ENCODE measurements at places on chromosomes 12 and 14. TPM values are rescaled to one million over a fixed set of nuclear protein-coding genes. Genes with fewer than 3 reads are reported as not detected.
A peak's percentile ranks its signal among the peaks of the same experiment; 100 is the strongest.

Gene FGF23
- not detected for total RNA-seq

Gene LRRC9
- not detected for total RNA-seq

Gene TPPP2
- 1.3 TPM for total RNA-seq

GRCh38 chr12:121550974-121551634 is 29.7 kb downstream of the KDM2B start:
- H3K27ac ChIP-seq = no peak overlapping the region
- no peaks in the 10 kb centered on the region for H3K27me3 ChIP-seq
- no peak overlapping the region for H3K4me3 ChIP-seq

DNA sequence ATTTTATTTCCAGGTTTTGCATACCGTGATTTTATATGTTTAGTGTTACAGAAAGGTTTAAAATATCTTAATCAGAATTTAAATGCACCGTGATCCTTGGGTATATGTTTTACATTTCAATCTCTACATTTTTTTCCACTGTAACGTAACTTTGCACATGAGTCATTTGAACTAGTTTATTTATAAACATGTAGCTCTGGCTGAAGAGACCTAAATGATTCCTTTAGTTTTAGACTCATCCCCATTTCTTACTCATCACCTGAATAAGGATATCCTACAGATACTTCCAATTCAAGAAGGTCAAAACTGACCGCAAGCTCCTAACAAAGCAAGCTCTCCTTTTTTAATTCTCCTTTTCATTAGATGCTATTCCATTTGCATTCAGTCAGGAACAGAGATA is 42.7 kb upstream of the SLC6A15 start:
- H3K4me1 ChIP-seq = no peaks in the 10 kb centered on the region
- H3K27ac ChIP-seq = no peak overlapping the region
- no peak for DNase-seq
- no peaks in the 10 kb centered on the region for H3K36me3 ChIP-seq

DNA sequence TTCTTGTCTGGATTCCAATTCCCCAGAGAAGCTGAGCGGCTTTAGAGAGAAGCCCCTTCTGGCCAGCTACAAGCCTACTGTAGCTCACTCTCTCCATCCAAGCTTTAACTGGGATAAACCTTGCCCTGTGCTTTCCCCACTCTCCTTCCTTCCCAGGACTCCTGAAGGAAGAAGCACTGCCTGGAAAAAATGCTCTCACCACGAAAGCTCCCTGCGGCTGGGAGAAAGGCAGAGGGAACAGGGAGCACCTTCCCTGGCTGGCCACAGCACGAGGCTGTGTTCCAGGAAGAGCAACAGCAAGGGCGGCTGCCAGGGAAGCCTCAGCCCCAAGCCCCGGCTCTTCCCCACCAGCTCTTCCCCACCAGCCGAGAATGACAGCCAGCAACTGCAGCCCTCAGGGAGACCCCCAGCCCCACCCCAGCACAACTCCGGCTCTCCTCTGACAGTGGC is 40.8 kb upstream of the PNMA1 start:
- H3K27me3 ChIP-seq = no peaks in the 10 kb centered on the region
- H3K4me1 ChIP-seq = peaks cover 91% of the 10 kb centered on the region
- peak; percentile 61 for DNase-seq
- peak overlapping the region; percentile 71 for H3K27ac ChIP-seq

GRCh38 chr14:99233222-99234035 is 38.6 kb downstream of the BCL11B start:
- H3K4me1 ChIP-seq = no peaks in the 10 kb centered on the region
- H3K4me3 ChIP-seq = no peak overlapping the region
- H3K27me3 ChIP-seq = no peaks in the 10 kb centered on the region
- H3K36me3 ChIP-seq = no peaks in the 10 kb centered on the region
- DNase-seq = no peak
- no peak overlapping the region for H3K27ac ChIP-seq

Measured in body of pancreas (tissue), 4 donors.